SK-N-MC (cell line): ENCODE measurements at places on chromosomes 11 and 22.

DNA sequence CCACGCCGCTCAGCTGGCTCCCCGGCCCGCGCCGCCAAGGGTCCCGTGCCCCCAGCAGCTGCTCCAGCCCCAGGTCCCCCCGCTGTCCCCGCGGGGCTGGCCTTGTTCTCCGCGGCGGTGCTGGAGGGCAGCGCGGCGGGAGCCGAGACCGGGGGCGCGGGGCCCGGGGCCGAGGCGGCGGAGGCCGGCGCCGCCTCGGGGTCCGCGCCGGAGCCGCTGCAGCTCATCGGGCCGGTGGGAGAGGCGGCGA lies 128 bp downstream of the TAF10 start:
- DNase-seq = no peak

DNA sequence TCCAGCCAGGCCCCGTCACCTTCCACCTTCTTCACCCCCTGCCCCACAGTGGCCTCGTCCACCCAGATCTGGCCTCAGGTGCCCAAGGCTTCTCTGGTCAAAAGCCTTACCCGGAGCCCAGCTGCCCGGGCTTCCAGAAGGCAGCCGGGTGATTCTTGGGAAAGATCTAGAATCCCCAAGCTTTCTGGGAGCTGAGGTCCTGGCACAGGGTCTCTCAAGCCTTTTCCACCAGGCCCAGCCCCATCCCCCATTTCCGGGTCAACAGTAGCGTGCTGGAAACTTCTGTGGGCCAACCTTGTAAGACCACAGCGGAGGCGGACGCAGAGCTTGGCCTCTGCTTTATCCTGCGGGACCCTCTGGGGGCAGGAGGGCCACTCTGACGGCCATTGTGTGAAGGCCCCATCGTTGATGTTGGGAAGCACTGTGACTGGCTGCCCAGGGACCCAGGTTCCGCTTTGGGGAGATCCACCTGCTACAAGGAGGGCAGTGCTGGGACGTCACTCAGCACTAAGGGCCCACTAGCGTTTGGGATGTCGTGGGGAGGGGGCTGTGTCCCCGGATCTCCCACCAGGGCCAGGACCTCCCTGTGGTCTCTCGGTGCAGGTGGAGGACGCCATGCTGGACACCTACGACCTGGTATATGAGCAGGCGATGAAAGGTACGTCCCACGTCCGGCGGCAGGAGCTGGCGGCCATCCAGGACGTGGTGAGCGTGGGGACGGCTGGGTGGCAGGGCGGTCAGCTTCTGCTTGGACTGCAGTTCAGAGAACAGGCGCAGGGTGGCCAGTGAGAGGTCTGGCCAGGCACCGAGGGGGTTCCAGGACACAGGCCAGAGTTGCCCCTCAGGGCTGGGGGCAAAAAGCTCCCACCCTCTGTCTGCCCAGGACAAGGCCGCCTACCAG lies 11.5 kb downstream of the TSPAN32 start:
- no peak for DNase-seq

GRCh38 chr22:21603973-21604372 lies 25.8 kb downstream of the YDJC start:
- DNase-seq = no peak

- DNase-seq = no peak
Observed at GRCh38 chr22:48943567-48944432, 883.9 kb downstream of the BRD1 start.

DNA sequence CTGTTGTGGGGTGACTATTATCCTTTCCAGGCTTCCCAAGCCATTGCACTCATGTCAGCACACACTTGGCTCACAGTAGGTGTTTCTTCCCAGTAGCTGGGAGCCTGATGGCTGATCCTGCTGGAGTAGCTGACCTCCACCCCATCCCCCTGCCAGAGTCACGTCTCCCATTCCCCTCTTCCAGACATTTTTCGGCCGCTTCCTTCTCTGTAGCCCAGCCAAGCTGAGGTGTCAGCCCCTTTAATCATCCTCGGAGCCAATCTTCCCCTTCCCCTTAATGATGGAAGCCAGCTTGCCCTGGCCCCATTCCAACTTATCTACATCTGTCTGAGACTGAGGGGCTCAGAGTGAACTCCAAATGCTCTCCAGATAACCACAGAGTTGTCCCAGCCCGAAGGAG lies 550.7 kb downstream of the MN1 start:
- DNase-seq = no peak

GRCh38 chr11:87473174-87473573 lies 435.4 kb downstream of the TMEM135 start:
- DNase-seq = no peak

GRCh38 chr11:128961645-128962044 lies 19.0 kb upstream of the TP53AIP1 start:
- DNase-seq = no peak

- DNase-seq = no peak
Observed at GRCh38 chr11:123238297-123238696, 43.2 kb upstream of the CLMP start.

DNA sequence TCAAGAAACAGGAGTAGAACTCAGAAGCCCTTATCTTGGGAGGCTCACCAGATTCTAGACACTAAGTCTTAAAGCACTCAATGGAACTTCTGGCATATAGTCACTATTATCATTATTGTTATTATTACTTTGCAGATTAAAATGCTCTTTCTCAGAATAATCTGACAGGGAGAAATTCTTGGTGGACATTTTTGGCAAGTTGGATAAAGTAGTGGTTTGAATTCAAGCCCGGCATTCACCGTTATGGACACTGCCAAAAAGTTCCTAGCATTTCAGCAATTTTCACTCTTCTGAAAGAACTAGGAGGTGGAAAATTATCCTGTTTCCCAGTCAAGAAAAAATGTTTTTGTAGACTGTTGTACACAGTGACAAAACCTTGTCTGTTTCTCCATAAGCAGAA lies 179.6 kb upstream of the ISX start:
- DNase-seq = no peak

DNA sequence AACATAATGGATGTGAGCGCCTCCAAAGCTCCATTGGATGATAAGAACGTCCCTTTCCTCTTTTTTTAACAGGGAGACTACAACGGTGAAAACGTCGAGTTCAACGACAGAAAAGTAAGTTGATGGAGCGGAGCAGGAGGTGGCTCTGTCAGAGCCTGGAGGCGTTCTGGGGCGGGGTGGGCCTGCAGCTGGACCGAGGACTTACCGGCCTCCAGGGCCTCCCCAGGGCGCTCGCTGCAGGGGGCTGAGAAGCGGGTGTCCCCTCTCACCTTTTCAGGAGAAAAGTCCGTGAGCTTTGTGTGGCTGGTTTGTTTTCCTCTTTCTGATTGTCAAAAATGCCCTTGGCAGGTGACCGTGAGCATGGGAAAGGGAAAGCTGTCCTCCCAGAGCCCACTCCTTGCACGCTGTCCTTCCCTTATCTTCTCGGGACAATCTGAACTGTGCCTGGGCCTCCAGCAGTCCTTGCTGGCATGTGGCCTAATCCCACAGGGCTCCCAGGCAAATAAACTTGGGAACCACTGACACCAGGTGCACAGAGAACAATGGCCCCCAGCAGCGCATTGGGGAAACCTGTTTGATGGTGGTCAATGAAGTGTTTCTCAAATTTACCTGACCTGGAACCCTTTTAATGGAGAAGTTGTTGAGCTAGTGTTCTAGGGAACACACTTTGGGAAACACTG lies 38.4 kb downstream of the ANO1 start:
- no peak for DNase-seq

GRCh38 chr22:37151401-37151800 lies 1.7 kb upstream of the IL2RB start:
- no peak for DNase-seq

DNA sequence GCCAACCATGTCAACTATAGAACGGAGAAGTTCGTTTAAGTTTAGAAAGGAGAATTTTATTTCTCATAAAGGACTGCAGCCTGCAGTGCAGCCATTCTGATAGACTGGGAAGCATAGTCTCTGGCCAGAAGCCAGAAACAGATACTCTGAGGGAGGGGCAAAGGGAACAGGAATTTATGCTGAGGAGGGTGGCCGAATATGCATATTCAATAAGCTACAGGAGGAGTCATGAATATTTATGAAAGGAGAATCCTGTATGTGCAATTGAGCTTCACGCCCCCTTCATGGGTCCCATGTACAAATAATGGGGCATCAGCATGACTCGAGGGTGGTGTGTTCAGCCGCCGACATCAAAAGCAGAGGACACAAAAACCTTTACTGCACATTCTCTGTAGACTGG lies 199.9 kb downstream of the CWF19L2 start:
- peak; percentile 74 for DNase-seq

DNA sequence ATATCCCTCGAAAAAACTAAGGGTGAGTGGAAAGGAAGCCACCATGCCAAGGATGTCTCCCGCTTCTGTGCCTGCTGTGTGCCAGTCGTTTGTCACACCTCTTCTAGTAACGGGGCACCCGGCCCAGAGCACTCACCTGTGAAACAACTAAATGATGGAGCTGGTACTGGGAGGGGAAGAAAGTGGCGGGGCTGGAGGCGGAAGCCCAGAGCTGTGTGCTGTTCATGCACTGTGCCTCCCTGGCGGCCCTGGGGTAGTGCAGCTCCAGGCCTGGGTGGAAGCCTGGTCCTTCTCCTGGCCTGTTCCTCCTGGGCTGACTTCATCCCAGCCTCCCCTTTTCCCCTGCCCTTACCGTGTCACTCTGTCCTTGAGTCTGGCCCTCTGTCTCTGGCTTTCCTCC lies 130.2 kb downstream of the CEP164 start:
- no peak for DNase-seq

GRCh38 chr22:35530700-35531099 lies 9.9 kb upstream of the RASD2 start:
- no peak for DNase-seq

- DNase-seq = no peak
Observed at GRCh38 chr11:119346605-119347004, at the start of gene MFRP. Gene MFRP (minus strand): TSS chr11:119346705. CDS start chr11:119346513, 192 bp downstream.

- no peak for DNase-seq
Observed at GRCh38 chr11:44858796-44859527, 91.7 kb downstream of the TP53I11 start.

DNA sequence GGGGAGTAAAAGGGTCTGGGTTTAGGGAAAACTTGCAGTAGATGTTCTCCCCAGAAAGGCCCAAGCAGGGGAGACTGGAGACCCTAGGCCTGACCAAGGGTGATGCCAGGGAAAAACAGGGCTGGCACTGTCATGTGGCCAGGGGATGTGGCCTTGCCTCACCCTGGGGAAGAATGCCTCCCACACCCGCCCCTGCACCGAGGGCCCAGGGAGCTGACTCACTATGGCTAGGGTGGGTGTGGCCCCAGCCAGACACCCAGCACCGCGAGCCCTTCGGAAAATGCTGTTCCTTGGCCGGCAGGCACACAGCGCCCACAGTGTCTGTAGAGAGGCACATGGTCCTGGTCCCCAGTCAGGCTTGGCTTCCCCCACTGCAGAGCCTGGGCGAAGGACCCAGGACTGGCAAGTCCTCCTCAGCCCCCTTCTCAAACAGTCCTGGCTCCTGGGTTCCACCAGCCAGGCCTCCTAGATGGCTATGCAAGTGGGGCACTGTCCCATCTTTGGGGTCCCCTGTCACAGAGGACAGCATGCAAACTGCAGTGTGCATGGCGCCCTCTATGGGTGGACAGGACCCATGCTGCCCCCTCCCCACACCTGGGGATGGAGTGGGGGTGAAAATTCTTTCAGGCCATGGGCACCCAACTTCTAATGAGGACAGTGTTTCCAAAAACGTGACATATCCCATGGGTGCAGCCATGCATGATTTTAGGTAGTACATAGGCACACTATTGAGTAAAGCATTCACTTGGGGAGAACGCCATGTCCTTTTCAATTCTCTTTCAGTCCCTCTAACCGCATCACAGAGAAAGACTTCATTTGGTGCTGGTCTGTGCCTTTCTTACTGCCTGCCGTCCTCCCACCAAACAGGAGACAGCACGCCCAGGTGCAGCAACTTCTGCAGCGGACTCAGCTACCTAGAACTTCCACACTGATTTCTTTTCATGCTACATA lies 15.2 kb downstream of the TMPRSS5 start:
- no peak for DNase-seq

GRCh38 chr11:116913000-116913399 lies 75.6 kb upstream of the APOA1 start:
- DNase-seq = no peak

DNA sequence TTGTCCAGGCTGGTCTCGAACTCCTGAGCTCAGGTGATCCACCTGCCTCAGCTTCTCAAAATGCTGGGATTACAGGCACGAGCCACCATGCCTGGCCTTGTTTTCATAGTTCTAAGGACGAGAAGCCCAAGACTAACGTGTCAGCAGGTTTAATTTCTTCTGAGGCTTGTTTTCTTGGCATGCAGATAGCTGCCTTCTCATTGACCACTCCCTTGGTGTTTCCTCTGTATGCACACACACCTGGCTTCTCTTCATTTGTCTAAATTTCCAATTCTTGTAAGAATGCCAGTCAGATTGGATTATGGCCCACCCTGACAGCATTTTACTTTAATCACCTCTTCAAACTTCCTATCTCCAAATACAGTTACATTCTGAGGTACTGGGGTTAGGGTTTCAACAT lies 72.5 kb upstream of the CTSC start:
- DNase-seq = no peak

DNA sequence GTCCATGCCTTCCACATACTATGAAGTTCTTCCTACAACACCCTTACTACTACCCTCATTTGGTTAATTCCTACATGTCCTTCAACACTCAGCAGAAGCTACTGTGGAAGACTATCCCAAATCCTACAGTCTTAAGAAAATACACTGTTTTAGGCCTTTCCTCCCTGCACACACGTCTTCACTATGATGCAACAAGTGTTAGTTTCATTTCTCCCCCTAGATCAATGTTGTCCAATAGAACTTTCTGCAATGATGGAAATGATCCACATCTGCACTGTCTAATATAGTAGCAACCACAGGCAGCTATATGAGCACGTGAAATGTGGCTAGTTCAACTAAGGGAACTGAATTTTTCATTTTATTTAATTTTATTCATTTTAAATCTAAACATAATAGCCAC lies 46.7 kb upstream of the CCDC34 start:
- DNase-seq = no peak

DNA sequence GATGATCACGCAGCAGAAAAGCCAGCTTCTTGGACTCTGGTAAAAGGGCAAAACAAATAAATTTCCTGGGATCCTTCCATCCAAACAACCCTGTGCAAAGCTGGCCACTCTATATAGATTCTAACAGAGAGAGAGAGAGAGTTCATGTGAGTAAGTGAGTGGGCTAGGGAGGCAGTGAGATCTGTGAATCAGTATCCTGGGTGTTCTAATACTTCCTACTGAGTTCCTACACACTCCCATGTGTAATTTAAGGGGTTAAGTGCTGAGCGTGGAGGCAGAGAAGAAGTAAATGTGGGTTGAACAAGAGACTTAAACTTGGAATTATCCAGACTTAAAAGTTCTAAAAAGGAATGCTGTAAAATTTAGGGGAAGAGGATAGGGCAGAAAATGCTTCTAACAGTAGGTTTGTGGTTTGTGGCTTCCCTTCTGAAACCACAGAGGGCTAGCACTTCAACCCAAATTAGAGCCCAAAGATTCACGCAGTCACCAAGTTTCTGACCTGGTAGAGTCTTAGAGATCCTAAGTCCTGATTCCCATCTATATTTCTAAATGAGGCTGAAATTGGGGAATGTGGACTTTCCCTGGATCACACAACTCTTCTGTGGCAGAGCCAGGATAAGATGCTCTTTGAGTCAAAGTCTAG lies 413.9 kb downstream of the TENM4 start:
- DNase-seq = no peak

GRCh38 chr11:105368711-105369110 lies 229.1 kb upstream of the CARD18 start:
- no peak for DNase-seq

- no peak for DNase-seq
Observed at GRCh38 chr22:50186181-50186714, 535 bp downstream of the TRABD start.

GRCh38 chr11:39363571-39363970 lies 2095.9 kb downstream of the LRRC4C start:
- DNase-seq = no peak
